Stimulated activated CD8-positive, alpha-beta memory T cell treated with anti-CD3 and anti-CD28 coated beads, Interleukin-2, amount 100 ng/mL, for 48 hours (primary cell): ENCODE measurements at places on chromosomes 1 and 21.

GRCh38 chr1:38891753-38892152 lies 10.4 kb upstream of the GJA9 start:
- no peak for DNase-seq

DNA sequence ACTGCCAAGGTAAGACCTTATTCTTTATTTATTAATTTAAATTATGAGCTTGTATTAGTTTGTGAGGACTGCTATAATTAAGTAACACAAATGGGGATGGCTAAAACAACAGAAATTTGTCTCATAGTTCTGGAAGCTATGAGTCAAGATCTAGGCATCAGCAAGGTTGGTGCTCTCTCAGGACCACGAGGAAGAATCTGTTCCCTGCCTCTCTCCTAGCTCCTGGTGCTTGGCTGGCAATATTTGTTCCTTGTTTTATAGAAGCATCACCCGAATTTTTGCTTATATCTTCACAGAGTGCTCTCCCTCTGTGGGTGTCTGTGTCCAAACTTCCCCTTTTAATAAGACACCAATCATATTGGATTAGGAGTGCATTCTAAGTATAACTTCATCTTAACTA lies 41.4 kb upstream of the CCDC190 start:
- no peak for DNase-seq

DNA sequence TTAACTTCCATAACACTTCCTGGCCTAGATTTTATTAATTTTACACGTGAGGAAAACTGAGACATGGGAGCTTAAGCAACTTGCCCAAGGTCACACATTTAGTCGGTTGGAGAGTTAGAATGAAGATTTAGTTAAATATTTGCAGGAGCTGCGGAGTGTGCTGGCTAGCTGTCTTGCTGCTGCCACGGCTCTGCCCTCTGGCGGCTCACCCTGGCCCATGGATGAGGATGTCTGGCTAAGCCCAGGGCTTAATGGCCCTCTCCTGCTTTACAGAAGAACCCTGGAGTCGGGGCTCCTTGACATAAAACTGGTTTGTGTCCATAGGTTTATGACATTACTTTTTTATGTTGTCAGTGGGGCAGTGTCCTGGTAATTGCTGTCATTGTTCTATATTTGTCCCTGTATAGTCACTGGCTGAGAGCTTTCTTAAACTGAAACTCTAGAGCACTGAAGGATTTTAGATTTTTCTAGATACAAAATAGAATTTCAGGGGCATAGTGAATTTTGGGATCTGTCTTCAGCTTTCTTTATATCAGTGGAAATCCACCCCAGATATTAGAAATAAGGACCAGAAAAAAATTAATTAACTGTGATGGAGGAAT lies 88.9 kb upstream of the WLS start:
- DNase-seq: no peak

DNA sequence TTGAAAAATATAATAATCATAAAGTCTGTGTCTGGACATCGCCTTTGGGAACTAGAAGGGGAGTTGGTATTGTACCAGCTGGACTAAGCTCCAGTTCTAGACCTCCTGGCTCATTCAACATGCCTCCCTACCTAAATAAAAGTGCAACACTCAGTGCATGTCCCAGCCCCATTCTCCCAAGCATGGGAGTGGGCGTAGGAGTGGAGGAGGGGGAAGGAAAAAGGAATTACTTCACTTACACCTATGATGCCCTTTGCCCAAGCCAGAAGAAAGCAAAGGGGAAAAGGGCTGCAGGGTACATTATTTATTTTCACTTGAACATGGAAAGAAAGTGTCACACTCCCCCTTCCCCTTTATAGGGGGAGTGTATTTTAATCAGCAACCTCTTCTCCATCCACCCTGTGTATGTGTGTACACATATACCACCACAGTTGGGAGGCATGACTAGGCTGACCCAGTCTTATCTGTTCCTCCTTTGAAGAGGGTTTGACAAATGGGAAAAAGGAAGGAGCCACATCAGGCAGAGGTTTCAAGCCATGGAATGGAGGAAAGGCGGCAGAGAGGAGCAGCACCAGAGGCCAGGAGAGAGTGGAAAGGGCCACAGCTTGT lies 3.2 kb downstream of the NIT1 start:
- no peak for DNase-seq

DNA sequence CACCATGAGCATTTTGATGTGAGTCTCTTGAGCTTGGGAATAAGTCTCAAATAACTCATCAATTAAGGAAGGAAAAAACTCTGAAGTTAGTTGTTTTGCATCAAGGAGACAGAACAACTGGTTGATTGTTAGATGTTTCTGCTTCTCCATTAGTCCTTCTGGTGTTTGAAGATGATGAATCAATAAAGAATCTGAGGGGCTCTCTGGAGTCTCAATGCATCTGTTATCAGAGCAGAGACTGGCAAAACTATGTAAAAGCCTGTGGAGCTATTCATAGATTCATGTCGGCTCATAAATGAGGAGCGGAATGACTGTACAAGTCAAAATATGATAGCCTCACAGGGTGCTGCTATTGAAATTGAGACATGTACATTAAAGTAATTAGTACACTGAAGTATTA lies 73.3 kb upstream of the ZC3H11B start:
- DNase-seq: no peak

DNA sequence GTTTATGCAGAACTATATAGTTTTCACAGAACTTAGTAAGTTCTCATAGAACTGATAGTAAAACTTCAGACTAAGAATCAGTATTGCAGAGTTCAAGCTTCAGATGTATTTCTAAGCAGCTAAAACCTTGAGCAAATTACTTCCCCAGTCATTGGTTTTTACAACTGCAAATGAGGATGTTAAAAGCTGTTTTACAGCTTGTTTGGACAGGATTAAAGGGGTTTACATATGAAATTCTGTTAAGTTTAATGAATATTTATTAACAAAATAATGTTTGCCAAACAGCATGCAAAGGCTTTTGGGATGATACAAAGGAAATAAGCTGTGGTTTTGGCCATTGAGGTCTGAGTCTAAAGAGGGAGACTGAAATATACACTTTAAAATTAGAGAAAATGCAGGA lies 39.1 kb downstream of the CRB1 start:
- no peak for DNase-seq

- no peak for DNase-seq
Measured at GRCh38 chr1:156505679-156506298, 5.2 kb upstream of the MEF2D start.

DNA sequence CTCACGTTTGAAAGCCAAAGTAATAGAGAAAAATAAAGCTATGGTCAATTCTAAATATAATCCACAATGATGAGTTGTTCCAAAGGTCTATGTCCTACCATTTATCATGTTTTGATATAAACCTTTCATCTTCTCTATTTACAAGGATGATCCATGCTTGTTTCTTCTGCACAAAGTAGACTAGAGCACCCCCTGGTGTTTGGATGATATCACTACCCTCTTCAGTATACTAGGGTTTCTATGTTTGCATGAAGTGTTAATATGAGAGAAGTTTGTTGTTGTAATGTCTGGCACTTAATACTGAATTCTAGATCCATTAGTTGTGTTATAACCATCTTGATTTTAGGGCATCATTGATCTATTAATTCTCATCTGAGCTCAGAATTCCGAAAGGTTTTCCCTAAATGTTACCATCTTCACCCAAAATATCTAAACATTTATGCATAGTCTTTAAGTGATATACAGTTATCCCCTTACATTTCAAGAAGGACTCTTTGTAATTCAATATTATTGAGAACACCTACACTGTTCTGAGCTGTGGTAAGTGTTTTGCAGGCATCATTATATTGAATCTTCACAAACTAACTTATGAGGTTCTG lies 21.1 kb downstream of the CLDN8 start:
- no peak for DNase-seq

GRCh38 chr1:9291914-9292360 lies 757 bp upstream of the SPSB1 start:
- DNase-seq: no peak

GRCh38 chr21:14766241-14766640 lies 220.1 kb upstream of the SAMSN1 start:
- DNase-seq: no peak

DNA sequence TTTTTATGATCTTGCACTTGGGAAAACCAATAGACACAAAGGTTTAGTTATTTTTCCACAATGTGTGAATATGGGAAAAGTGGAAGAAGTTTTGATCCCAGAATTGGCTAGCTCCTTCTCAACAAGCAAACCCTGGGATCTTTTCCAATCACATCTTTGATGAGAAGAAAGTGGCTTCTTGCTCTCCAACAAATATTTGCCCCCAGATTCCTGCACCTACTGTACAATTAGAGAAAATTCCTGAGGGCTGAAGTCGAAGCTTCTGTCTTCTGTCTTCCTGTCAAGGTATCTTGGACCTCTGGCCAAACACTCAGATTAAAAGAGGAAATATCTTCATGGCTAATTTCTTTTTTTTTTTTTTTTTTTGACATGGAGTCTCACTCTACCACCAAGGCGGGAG lies 113.1 kb upstream of the SLC45A1 start:
- no peak for DNase-seq

GRCh38 chr1:233672732-233673131 lies 58.8 kb downstream of the KCNK1 start:
- DNase-seq: no peak

DNA sequence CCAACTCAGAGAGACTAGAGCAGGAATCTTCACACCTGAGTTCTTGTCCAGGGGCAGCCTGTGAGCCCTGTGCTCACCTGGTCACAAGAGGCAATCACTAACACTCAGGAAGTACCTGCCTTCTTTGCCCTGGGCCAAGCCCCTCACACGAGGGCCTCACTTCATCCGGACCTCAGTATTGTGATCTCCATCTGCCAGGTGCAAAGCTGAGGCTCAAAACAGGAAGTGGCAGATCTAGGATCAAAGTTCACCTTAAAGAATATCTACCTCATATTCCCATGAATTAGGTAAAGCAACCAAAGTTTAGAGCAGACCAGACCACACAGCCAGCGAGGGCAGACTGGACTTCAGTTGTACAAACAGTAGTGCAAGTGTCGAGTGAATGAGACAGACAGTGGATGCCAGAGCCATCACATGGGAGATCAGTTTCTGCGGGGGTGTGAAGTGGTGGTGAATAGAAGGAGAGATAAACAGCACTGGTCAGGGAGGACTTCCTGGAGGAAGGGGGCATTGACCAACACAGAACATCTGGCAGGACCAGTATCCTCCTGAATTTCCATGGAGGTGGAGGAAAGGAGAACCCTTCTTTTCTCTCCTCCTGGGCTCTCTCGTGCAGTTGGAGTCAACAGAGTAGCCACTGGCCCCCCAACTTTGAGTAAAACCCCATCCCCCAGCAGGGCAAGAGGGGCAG lies 116.6 kb upstream of the ZBTB40 start:
- no peak for DNase-seq

- no peak for DNase-seq
Measured at GRCh38 chr1:224201383-224201782, 18.3 kb downstream of the DEGS1 start.

GRCh38 chr21:23017989-23018388 lies 2019.8 kb downstream of the NCAM2 start:
- no peak for DNase-seq

DNA sequence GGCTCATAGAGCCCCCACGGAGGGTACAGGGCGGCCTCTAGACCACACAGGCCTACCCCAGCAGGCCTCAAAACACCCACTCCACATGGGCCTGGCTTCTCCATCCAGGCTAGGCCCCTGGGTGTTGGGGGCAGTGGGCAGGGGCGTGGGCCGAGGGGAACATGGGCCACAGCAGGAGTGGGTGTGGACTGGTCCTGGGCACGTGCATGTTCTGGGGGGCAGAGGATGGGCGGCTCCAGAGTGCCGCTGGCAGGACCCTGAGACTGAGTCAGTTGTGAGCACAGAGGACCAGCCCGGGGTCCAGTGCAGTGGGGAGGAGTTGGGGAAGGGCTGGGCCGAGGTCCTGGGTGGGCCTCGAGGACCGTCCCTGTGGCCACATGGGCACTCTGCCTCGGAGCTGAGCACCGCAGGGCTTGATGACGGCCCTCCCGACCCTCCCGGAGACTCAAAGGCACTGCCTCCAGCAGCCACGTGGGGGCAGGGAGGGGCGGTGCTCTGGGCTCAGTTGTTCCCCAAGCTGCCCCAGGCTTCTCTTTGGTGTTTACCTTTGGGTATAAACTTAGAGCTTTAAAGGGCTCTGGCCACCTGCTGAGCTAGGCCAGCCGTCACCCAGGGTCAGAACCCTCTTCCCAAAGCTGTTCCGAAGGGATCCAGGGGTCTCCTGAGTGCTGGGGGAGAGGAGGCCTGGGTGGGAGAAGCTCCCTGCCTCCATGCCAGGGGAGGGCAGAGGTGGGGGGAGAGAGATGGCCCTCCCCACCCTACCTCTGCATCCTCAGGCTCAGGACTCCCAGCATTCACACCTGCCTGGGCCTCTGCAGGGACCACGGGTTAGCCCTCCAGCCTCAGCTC lies 79.9 kb downstream of the MORN1 start:
- DNase-seq: peak; percentile 41

GRCh38 chr1:23099171-23099536 lies 69.5 kb downstream of the LUZP1 start:
- DNase-seq: no peak

DNA sequence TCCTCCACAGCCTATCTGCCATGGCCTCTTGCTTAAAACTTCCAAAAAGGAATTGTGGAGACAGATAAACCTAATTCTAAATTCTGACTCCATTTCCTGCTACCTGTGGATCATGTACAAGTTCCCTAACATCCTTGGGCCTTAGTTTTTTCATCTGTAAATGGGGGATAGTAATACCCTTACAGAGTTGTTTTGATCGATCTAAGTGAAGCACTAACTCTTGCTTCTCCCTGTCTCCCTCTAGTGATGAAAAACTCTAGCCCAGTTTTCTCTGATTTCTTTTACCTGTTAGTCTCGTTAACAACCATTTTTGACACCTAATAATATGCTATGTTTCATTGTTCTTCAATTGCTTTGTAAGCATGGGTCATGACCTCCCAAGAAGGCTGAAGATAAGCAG lies 65.9 kb downstream of the TM2D1 start:
- no peak for DNase-seq

GRCh38 chr1:173937062-173937461 lies 19.9 kb upstream of the SERPINC1 start:
- DNase-seq: no peak

- no peak for DNase-seq
Measured at GRCh38 chr1:214193691-214194090, 87.3 kb upstream of the SMYD2 start.

DNA sequence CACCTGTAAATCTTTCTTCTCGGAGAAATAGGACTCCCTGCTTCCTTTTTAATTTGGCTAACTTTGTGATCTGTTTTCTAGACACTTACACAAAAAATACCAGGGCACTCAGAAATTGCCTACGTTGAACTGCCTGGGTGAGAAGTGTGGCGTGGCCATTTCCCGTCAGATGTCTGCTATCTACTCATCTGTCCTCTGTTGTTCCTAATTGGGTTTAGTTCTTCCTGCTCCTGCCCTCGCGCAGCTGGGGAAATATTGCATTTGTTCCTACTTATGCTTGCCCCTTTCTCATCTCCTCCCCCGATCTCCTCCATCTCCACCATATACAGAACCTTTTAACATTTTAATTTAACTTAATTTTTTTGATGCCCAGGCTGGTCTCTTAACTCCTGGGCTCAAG lies 55.1 kb downstream of the CD58 start:
- DNase-seq: no peak
